ENCODE measurements at places on chromosomes 13 and 19.

DNA sequence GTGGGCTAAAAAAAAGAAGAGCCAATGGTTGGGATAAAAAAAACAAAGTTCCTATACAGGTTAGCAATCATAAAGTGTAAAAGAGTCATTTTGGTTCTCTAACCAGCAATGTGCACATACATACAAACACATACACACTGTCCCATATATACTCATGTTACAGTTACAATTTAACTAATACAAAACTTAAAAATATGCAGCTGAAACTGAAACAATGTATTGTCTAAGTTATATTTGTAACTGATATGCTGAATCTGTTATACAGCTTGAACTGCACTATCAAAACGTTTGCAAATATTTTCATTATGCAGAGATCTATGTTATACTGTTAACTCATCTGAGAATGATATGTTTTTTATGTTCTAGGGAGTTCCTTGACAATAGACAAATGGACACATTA, 173.7 kb downstream of the KLF12 start:
- DNase-seq = no peak

GRCh38 chr13:112882555-112883024, 86.4 kb upstream of the MCF2L start:
- no peak for DNase-seq

DNA sequence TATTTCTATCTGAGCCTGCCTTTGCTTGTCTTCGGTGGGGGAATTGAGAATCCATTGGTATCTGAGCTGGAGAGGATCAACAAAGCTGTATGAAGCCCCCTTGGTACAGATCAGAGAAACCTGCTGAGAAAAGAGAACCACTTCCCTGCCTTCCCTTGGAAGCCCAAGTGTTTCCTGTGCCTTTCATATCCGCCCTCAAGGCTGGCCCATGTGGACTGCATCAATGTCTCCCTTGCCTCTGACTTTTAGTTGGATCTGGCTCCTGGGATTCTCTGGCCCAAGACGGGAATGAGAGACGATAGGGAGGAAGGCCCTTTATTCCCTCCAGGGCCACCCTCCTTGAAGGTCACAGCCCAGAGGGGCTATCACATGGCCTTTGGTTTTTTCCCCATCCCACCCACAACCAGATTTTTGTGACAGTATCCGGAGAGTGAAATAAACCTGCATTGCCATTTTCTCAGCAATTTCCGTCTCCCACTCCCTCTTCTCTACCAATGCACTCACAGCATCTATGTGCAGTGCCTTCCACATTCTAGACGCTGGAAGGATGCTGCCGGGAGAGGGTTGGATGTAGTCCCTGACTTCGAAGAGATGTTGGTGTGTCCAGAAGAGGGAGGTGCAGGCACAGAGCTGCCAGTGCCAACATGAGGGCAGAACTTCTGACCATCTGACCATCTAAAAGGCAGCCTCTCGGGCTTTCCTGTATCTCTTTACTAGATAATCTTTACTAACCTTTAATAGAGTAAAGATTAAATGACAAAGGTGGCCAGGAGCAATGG, 63.8 kb downstream of the KCTD15 start:
- no peak for DNase-seq

- DNase-seq = no peak
Observed at GRCh38 chr19:39916851-39917396, 17.5 kb downstream of the FCGBP start.

GRCh38 chr13:78085434-78086225, 167.0 kb upstream of the EDNRB start:
- DNase-seq = no peak

- no peak for DNase-seq
Observed at GRCh38 chr13:41962994-41963393, 2.1 kb upstream of the VWA8 start.

DNA sequence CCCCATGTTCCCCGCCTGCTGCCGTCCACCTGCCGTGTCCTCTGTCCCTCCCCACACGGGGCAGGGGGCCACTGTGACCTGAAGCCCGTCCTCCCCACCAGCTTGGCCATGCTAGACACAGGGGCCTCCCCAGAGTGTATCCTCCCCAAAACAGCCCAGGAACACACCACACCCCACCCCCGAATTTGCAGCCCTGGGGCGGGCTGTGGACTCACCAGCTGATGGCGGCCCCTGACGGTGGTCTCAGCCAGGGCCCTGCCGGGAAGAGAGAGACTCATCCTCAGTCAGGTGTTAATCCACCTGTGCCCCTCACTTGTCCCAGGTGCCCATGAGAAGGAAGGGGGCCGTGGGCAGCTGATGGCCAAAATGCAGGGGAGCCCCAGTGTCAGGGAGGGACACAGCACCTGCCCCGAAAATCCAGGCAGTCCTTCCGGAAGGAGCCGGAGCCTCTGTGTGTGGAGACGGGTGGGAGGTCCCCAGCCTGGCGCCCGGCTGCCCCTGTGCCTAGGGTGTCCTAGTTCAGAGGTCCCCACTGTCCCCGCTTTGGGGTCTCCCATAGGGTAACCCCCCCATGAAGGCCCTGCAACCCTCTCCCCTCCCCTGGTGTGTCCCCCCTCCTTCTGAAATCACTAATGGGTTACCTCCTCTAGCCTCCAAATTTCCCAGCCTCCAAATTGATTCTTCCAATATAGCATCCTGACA, 39.3 kb upstream of the TCF3 start:
- DNase-seq = no peak

DNA sequence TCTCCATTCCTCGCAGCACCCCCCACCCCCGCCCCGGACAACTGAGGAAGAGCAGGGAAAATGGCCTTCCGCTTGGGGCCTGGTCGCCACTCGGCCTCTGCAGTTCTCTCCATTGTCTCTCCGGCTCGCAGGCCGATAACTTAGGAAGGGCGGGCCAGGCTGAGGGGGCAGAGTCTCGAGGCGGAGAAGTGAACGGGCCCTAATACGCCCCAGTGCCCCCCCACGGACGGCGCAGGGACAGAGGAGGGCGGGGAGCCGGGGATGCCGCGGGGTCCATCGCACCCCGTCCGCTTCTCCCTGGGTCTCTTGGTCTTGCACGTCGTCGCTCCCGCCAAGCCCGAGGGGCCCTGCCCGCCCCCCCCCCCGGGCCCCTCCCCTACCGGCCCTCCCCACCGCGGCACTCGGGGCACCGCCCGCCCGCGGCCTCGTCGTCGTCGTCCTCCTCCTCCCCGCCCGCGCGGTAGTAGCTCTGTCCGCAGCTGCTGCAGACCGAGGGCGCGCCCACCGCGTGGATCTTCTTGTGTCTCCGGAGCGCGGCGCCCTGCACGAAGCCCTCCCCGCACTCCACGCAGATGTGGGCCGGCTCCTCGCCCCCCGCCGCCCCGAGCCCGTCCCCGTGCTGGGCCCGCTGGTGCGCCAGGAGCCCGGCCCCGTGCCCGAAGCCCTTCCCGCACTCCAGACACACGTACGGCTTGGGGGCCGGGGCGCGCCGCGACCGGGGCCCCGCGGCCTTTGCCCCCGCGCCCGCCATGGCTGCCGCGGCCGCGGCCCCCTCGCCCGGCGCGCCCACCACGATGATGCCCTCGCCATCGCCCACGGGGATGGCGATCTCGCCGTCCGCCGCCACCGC, 33.2 kb downstream of the ZNF787 start:
- DNase-seq = no peak

DNA sequence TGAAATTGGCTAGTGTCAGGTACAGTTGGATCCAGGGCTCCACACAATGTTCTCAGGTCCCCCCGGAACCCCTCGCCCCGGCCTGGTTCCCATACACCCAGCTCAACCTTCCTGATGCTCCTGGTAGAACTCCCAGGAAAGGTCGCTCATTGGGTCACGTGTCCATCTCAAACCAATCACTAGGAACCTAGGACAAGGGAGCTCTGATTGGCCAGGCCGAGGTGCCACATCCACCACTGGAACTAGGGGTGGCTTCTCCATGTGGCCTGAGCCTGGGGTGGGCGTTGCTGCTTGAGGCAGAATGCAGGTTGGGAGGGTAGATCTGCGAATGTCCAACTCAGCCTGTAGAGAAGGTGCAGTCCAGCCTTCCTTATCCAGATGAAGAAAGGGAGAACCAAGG, 6.9 kb upstream of the MEF2B start:
- DNase-seq = no peak

DNA sequence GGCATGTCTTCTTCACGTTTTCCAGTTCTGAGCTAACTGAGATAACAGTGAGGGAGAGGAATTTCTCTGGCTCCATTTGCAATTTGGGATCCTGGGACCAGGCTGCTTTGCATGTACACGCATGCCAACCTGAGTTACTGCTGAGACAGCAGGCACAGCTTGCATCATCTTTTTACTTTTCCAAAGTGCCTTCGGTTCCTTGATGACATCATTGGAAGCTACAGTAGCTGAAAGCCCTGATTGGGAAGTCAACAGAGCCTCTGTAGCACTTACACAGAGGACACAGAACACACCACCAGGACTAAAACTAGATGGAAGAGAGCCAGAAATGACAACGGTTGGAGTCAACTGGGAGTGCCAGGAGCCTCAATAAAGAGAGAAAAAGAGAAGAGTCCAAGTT, 399.1 kb upstream of the GPC6 start:
- no peak for DNase-seq

DNA sequence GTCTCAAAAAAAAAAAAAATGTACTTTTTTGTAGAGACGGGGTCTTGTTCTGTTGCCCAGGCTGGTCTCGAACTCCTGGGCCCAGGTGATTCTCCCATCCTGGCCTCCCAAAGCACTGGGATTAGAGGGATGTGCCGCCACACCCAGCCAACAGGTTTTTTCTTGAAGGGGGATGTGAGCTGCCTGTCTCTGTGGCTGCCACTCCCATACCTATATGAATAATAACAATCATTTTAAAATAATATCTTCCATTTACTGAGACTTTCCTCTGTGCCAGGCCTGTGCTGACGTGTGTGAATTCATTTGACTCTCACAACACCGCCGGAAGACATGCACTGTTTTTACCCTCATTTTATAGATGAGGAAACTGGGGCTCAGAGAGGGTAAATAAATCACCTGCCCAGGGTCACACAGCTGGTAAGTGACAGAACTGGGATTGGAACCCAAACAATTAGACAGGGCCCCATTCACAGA, 7.2 kb upstream of the BCL3 start:
- DNase-seq = no peak

- DNase-seq = no peak
Observed at GRCh38 chr13:64371045-64371444, 2859.1 kb downstream of the PCDH9 start.

DNA sequence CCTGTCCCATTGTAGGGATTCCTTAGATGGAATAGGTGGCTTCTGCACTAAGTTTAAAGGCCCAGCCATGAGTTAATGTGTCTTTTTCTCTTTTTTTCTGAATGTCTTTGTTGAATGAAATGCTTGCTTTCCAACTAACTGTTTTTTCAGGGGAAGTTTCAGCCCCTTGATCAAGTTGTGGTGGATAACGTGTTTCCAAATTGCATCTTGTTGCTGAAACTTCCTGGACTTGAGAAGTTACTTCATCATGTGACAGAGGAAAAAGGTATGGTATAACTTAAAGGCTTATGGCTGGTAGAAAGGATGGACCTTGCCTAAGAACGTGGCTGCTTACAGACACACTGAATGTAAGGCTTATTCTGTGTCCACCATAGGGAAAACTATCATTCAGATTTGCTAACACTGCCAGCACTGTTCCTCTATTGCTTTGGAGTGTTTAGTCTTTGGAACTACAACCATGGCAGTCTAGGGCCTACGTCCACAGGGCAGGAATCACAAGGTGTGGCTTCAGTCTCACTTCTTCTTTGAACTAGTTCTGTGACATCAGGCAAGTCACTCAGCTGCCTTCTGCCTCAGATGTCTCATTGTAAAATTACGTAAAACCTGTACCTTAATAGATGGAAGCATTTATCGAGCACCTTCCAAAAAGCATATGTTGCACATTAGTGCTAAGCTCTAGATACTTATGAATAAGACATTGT, 25.3 kb downstream of the RNASEH2B start:
- no peak for DNase-seq

DNA sequence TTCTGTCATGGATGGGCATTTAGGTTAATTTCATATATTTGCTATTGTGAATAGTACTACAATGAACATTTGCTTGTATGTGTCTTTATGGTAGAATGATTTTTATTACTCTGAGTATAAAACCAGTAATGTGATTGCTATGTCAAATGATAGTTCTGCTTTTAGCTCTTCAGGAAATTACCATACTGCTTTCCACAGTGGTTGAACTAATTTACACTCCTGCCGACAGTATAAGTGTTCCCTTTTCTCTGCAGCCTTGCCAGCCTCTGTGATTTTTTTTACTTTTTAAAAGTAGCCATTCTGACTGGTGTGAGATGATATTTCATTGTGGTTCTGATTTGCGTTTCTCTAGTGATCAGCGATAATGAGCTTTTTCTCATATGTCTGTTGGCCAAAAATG, 6.5 kb downstream of the SIGLEC7 start:
- no peak for DNase-seq

DNA sequence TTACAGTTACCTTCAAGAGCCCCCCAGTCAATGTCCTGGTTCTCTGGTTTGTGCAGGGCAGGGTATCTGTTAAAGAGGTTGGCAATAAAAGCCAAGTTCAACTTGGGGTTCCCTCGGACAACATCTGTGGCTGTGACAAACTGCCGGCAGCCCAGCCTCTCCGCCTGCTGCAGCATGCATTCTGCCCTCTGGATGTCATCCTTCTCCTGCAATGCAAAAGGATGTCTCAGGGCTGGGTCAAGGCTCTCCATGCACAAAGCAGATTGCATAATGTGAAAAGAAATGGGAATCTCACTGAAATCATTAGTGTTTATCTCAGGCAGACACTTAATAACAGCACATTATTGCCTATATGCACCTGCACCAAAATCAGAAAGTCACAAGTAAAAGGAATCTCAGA, 35.1 kb downstream of the LCP1 start:
- DNase-seq = no peak

DNA sequence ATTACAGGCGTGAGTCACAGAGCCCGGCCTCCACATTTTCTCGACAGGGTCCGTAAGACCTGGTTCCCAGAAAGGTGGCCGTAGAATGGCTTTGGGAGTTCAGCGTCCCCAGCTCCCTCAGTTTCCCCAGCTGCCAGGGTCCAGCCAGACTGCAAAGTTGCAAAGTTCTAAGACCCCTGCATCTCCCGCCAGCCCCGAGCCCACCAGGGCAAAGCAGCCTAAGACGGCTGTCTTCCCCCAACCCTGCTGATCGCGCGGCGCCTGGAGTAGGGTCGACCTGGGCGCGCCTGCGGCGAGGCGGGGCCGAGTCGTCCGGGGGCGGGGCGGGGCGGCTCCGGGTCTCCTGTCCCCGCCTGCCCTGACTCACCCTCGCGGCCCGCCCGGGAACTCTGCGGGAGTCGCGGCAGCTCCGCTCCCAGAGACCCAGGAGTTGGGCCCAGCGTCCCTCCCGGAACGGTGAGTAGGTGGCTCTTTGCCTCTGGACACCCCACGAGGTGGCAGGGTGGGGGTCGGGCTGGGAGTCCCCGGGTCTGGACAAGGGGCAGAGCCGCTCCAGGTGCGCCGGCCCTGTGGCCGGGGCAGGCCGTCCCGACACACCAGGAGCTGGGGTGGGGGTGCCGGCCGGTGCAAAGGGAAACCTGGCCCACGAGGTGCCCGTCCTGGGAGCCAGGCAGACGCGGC, at the start of gene LRRC8E:
TSS of gene LRRC8E (plus strand) at position 366 of the 681 bp plus-strand sequence. CDS start 7,094 bp downstream, outside the sequence.
- DNase-seq = no peak
